CD4-positive, alpha-beta T cell (primary cell): ENCODE measurements at places on chromosomes 3 and 15.

- DNase-seq: no peak
Measured at GRCh38 chr15:87962428-87962827, 294.1 kb downstream of the NTRK3 start.

GRCh38 chr3:13133471-13133981 is 60.3 kb upstream of the IQSEC1 start:
- no peak for DNase-seq

- DNase-seq: no peak
Measured at GRCh38 chr3:61903931-61904657, 342.7 kb downstream of the PTPRG start.

DNA sequence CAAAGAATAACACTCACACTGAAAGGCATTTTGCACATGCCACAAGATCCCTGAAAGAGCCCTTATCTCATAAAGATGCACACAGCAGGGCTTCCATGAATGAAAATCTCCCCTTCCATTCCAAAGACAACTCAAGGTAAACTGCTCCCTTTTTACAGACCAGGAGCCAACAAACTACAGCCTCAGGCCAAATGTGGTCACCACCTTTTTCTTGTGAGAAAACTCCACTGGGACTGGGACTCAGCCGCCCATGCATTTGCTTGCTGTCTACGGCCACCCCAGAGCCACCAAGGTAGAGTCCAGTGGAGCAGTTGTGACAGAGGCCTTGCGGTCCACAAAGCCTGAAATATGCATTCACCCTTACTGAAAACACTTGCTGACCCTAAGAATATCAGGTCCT is 334.8 kb downstream of the OCA2 start:
- no peak for DNase-seq

DNA sequence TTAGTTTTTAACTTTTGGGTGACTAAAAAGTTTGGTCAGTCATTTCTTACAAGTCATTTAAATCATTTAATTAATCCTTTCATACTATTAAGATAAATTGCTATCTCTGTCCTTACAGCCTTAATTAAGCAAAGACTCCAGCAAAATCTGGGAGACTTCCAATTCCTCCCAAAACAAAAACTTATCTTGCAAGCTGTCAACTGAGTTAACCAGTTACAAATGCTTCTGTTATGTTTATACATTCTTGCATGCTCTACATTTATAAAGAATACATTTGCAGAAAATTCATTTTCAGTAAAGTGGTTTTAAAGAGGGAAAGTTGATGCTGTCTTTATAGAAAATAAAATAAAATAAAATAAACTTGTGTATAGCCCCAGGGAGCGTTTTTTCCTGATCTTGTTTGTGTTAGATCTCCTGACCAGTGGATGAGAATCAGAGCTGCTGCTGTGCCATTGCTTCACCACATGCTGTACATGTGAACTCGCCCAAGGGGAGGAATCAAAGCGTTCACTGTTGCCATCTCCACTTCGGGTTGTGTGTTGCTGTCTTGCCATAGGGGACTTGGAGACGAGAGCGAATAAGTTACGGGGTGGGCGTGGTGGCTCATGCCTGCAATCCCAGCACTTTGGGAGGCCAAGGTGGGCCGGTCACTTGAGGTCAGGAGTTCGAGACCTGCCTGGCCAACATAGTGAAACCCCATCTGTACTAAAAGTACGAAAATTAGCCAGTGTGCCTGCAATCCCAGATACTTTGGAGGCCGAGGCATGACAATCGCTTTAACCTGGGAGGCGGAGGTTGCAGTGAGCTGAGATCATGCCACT is 5.5 kb downstream of the CCR4 start:
- DNase-seq: no peak

- DNase-seq: no peak
Measured at GRCh38 chr3:149609595-149609994, 48.2 kb downstream of the WWTR1 start.

DNA sequence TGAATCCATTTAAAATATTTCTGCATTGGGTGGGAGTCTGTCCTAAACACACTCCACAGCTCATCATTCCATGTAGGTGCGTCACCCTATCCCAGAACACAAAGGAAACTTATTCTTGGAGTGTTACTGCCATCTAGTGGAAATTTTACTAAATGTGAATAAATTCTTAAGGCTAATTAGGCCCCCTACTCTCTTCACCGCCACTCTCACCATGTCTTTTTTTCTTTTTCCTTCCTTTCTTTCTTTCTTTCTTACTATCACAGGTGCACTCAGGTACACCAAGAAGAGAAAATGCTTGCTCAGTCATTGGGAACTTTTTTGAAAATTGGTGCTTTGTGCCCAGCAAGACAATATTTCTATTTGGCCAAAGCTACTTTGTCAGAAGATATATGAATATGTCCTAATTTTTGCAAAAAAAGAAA is 26.4 kb upstream of the ATP8B4 start:
- DNase-seq: no peak

- peak; percentile 85 for DNase-seq
Measured at GRCh38 chr3:52253314-52254304, 8.1 kb downstream of the PPM1M start.

GRCh38 chr15:75114796-75115195 is 86.9 kb upstream of the C15orf39 start:
- no peak for DNase-seq

GRCh38 chr3:111846717-111847116 is 12.3 kb upstream of the PHLDB2 start:
- no peak for DNase-seq

- no peak for DNase-seq
Measured at GRCh38 chr15:94015324-94015723, 216.0 kb upstream of the MCTP2 start.

GRCh38 chr3:54906763-54907162 is 21.1 kb downstream of the LRTM1 start:
- no peak for DNase-seq
